ENCODE measurements at places on chromosomes 1 and 21. TPM values are rescaled to one million over a fixed set of nuclear protein-coding genes. Genes with fewer than 3 reads are reported as not detected.

DNA sequence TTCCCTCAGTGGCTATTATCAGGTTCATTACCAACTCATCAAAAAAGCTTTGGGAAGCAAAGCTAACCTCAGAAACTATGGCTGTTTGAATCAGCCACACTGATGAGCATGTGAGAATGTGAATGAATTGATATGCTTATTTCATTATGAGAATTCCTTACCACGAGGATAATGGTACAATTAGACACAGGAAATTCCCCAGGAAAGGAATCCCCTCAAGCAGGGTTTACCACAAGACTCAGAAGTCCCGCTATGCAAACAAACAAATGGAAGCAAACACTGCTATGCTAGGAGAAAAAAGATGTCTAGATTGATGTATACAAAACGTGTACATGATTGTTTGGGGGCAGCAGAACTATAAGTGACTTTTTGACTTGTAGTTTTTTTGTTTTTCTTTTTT, 205.0 kb downstream of the HMCN1 start:
- no peak for DNase-seq

ALPL gene
- not detected for total RNA-seq

- DNase-seq, result no peak
Measured at GRCh38 chr1:110897681-110898080, 24.7 kb downstream of the CD53 start.

GRCh38 chr1:225470211-225471108, 42.6 kb upstream of the LBR start:
- DNase-seq, result no peak

- peak; percentile 25 for DNase-seq
Measured at GRCh38 chr1:179002552-179003345, 22.9 kb upstream of the FAM20B start.

- no peak for DNase-seq
Measured at GRCh38 chr1:151472856-151473731, 13.8 kb upstream of the POGZ start.

DNA sequence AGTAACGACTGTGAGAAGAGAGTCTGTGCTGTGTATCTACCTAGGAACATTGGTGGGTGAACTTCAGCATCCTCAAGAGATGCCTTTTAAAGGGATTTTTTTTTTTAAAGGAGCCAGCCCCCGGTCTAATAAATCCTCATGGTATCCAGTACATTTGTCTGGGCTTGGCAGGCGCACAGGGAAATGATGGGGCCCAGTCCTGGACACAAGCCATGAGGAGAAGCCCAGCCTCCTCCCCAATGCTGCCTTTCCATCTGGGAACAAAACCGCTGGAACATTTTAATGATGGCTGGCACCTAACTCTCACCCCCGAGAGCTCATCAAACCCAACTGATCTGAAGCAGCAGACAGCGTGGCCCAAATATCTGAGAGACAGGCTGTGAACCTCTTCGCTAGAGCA, 64.2 kb downstream of the ACOT7 start:
- no peak for DNase-seq

DNA sequence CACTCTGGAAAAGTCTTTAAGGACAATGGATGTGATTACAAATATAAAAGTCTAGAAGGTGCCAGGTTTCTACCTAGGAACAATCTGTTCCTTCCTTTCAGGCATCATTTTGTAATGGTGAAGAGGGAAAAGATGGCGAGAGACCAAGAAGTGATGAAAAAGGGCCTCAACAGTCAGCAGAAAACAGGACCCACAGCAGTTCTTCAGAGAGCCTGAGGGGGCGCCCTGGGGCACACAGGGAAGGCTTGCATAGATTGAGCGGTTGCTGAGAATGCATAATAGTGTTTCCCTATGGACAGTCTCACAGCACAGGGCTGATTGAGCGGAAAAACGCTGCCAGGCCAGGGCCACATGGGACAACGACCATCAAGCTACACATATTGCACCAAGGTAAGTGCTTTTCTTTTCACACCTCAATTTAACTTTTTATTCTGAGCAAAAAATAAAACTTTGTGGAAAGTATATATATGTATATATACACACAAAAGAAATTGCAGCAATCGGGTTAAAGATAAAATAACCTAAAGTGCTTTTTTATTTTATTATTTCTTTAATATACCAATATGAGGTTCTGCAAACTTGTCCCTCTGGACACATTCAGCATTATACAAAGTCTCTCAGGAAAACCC, 3.1 kb upstream of the YRDC start:
- DNase-seq, result peak; percentile 69

KAZN gene
- total RNA-seq, result 12.5 TPM

- DNase-seq, result no peak
Measured at GRCh38 chr21:35652872-35653271, 407.5 kb downstream of the SETD4 start.

DNA sequence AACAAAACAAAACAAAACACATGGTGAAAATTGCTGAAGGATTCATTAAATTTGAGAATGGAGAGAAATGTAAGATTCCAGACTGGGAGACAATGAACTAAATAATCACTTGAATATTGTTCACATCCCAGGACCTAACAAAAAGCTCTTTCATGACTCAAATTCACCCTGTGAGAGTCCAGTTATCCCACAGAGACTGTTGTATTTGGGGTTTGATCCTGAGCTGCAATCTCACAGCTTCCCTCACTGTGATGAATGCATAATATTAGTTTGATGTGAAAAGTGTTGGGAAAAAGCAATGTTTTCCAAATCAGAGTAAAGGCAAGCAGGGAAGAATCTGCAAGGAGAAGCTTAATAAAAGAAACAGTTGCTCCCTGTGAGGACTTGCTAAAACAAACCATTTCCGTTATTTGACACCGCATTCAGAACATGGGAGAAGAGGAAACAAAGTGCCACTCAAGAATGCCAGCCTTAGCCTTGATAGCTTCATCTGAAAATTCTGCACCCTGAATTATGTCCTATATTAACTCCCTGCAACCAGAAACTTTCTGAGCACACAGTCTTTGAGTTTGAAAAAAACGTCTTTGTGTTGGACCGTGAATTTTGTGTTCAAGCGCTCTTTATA, 208.8 kb downstream of the DAB1 start:
- no peak for DNase-seq

GRCh38 chr1:90434460-90434859, 282.6 kb downstream of the BARHL2 start:
- DNase-seq, result no peak

SELL gene
- total RNA-seq, result not detected

DNA sequence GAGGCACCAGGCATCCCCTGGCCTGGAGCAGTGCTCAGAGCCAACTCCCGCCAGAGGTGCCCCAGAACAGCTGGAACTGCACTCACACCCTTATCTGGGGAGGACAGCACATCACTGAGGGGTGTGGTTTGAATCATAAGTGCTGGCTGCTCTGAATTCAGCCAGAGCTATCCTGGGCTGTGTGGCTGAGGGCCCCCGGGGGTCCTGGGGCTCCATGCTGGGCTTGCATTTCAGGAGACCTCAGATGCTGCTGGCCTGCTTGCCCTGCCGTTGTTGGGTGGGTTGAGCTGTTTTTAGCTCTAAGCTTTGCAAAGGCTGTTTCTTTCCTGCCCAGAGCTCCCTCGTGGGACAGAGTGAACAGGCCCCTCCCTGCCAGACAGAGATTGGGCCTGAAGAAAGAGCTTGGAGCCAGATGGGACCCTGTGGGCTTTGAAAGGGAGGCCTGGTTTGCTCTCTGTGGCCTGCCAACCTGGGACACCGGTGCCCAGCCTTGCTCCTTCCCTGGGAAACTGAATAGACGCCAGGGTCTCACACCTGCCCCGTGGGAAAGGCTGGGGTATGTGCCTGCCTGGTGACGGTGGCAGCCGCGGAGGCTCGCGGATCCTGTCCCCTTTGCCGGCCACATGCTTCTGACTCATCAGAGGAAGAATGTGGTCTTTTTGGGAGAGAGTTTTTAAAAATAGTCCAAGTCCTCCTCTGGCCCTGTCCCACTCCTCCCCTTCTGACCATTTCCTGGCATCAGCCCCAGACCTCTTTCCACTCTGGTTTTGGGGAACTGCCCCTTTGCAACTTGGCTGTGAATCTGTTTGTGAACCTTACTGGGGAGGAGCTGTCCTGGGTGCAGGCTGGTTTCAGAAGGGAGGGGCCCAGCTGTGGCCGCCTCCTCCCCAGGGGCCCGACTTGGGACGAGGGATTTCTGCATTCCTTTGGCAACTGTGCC, 30.0 kb downstream of the ARHGEF10L start:
- DNase-seq, result peak; percentile 87

ANGPTL3 gene
- total RNA-seq, result not detected

- no peak for DNase-seq
Measured at GRCh38 chr1:111857194-111857651, 101.5 kb downstream of the DDX20 start.

- no peak for DNase-seq
Measured at GRCh38 chr1:111417755-111418154, 9.8 kb downstream of the OVGP1 start.

TRIM17 gene
- not detected for total RNA-seq

DNA sequence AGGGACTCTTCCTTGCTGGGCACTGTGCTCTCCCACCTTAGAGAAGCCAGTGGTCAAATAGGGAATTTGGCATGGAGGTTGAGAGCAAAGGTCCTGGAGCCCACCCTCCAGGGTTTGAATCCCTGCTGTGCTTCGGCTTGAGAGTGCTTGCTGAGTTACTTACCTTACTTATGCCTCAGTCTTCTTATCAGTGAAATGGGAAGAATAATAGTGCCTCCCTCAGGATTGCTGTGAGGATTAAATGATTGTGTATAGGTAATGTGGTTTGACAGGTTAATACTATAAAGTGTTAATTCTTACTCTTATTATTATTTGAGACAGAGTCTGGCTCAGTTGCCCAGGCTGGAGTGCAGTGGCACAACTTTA, 79.2 kb downstream of the HHAT start:
- DNase-seq, result no peak

Data from HFFc6 (cell line).